Activated naive CD4-positive, alpha-beta T cell treated with anti-CD3 and anti-CD28 coated beads, Interleukin-2, amount 50 U/mL, for 72 hours (primary cell): ENCODE measurements at places on chromosomes 7 and 10. TPM values are rescaled to one million over a fixed set of nuclear protein-coding genes. Genes with fewer than 3 reads are reported as not detected.

Gene SLC26A3
- not detected for total RNA-seq

Gene GTF2IRD1
- total RNA-seq, result 6.4 TPM

Gene VIPR2
- total RNA-seq, result 0.55 TPM

DNA sequence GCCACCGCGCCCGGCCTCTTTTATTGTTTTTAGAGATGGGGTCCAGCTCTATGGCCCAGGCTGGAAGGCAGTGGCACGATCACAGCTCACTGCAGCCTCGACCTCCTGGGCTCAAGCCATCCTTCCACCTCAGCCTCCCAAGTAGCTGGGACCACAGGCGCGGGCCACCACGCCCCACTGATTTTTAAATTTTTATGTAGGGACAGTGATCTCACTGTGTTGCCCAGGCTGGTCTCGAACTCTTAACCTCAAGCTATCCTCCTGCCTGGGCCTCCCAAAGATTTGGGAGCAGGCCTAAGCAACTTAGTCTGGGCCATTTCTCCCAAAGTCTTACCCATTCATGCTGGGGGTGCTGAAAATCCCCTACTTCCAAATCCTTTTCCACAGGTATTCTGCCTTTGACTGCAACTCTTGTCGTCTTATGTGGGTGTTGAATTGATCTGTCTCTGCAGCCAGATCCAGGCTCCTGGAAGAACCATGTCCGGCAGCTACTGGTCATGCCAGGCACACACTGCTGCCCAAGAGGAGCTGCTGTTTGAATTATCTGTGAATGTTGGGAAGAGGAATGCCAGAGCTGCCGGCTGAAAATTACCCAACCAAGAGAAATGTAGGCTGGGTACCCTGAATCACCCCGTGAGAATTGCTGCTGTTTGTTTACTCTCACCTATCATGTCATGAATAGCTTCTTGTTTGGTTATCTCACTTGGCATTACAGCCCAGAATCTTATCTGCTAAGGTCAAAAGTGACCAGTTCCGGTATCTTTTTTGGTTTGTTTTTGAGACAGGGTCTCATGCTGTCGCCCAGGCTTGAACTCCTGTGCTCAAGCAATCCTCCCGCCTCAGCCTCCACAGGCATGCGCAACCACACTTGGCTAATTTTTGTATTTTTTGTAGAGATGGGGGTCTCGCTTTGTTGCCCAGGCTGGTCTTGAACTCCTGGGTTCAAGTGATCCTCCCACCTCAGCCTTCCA is 1.1 kb downstream of the ZDHHC4 start:
- no peak for DNase-seq

GRCh38 chr10:76311752-76312636 is 880.6 kb downstream of the LRMDA start:
- DNase-seq, result no peak

GRCh38 chr7:92489634-92490033 is 11.9 kb upstream of the ERVW-1 start:
- DNase-seq, result no peak

DNA sequence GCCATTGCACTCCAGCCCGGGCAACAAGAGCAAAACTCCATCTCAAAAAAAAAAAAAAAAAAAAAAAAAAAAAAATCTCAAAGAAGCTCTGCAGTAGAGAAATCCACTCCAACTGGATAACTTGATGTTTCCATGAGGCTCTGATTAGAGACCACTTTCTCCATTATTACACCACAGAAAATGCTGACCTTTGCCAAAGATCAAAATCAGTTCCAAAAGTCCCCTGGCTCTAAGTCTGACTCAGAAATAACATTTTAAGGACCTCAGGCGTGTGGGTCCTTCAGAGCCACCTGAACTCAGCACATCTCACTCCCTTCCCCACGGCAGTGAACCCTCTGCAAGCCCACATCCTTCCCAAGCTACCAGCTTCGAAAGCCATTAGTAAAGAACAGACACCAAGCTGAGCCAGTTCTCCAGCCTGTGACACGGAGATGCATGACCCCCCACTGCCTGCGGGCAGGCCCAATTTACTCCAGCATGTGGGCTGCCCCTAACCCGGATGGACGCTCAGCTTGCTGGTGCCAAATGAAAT is 13.8 kb upstream of the TMEM120A start:
- no peak for DNase-seq
